Renal pelvis (tissue), 12 donors: ENCODE measurements at places on chromosomes 11 and 22. TPM values are rescaled to one million over a fixed set of nuclear protein-coding genes. Genes with fewer than 3 reads are reported as not detected.

Gene DNAL4
- 43.6 TPM for polyA plus RNA-seq

Gene CCDC73
- polyA plus RNA-seq, result 0.37 TPM

DNA sequence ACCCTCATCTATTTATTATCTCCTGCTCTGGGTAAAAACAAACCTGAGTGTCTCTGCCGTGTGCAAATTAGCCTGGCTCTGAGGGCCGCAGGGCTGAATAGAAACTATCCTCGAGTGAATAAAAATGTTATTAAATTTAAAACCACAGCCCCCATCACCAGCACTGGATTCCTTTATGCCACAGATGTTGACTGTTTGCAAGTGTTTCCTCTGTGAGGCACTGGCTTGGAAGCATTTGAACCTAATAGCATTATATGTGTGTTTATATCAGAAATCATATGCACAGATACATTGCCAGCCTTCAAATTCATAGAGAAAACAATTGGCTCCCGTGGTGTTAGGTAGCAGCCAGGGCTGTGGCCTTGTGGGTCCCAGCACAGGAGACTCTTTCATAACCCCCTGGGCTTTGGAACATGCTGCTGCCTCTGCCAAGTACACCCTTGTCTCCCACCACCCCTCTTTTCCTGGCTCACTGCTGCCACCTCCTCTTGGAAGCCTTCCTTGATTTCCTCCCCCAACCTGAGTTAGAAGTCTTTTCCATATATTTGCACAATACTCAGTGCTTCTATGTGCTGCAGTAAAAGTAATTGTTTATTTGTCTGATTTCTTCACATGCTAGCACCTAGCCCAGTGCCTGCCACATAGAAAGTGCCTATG, 294.4 kb downstream of the DDX10 start:
- no peak for DNase-seq

GRCh38 chr22:28208036-28208435, 289.0 kb upstream of the PITPNB start:
- DNase-seq, result no peak

Gene MFRP
- not detected for polyA plus RNA-seq

DNA sequence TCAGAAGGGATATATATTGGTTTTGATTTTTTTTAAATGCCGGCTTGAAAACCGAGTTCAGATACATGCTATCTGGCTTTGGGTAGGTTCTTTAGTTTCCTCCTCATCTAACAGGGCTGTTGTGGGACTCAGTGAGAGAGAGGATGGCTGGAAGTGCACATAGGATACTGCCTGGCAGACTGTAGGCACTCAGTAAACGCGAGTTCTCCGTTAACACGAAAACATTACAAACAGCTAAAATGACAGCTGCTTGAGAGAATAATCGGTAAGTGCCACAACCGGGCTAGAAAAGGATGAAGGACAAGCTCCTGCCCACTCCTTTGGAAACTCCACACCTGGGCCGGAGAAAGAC, 369 bp downstream of the XRRA1 start:
- DNase-seq, result no peak

Gene ARVCF
- polyA plus RNA-seq, result 35.2 TPM

Gene MRGPRE
- polyA plus RNA-seq, result not detected

- peak; percentile 59 for DNase-seq
Observed at GRCh38 chr11:66317723-66318599, 1.1 kb upstream of the CD248 start.

- no peak for DNase-seq
Observed at GRCh38 chr11:112858289-112859023, 102.8 kb upstream of the NCAM1 start.

Gene TEX12
- polyA plus RNA-seq, result 0.42 TPM

Gene UCP3
- 1.6 TPM for polyA plus RNA-seq

DNA sequence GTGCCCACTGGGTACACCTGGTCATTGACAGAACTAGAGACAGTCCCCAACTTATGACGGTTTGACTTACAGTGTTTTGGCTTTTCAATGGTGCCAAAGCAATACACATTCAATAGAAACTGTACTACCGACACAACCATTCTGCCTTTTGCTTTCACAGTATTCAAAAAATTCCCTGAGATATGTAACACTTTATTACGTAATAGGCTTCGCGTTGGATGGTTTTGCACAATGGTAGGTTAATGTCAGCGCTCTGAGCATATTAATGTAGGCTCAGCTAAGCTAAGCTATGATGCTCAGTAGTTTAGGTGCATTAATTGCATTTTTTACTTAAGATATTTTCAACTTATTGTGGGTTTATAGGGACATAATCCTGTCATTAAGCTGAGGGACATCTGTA, 105.1 kb upstream of the B3GAT1 start:
- no peak for DNase-seq

DNA sequence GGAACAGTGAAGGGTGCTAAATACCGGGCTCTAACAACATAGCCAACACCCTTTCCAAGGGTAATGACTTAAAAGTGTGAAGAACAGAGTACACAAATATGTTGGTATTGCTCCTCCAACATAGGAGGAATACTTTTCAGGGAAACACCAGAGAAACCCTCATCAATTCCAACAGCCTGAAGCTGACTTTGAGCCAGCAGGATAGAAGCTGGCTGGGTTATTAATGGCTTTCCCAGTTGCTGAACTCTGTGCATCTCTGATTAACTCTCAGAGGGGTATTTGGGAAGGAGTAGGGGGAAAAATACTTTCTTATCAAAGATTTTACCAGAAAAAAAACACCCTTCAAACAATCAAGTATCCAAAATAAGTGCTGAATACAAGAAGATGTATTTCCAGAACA, 95.6 kb downstream of the AMBRA1 start:
- no peak for DNase-seq

- no peak for DNase-seq
Observed at GRCh38 chr22:26781596-26781995, 124.2 kb downstream of the MIAT start.

GRCh38 chr22:46525389-46526243, 11.8 kb downstream of the CELSR1 start:
- no peak for DNase-seq

Gene GLB1L2
- polyA plus RNA-seq, result 24.5 TPM

DNA sequence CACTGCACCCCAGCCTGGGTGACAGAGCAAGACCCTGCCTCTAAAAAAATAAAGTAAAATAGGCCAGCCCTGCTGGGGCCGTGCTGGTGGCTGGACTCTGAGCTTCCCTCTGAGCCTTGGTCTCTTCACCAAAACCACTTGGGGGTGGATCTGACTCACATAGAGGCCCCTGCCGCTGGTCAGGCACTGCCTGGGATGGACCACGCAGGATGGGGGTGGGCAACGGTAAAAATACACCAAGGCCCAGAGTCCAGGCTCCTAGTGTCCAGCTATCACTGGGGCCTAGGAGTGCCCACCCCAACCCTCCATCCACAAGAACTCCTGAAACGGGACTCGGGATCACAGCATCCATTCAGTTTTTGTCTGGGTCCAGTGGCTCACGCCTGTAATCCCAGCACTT, 12.3 kb upstream of the UPK3A start:
- no peak for DNase-seq

- no peak for DNase-seq
Observed at GRCh38 chr22:26054841-26055605, 114.2 kb upstream of the SEZ6L start.

- no peak for DNase-seq
Observed at GRCh38 chr11:35927682-35928081, 16.2 kb upstream of the LDLRAD3 start.

Gene SCN4B
- polyA plus RNA-seq, result 2.5 TPM

DNA sequence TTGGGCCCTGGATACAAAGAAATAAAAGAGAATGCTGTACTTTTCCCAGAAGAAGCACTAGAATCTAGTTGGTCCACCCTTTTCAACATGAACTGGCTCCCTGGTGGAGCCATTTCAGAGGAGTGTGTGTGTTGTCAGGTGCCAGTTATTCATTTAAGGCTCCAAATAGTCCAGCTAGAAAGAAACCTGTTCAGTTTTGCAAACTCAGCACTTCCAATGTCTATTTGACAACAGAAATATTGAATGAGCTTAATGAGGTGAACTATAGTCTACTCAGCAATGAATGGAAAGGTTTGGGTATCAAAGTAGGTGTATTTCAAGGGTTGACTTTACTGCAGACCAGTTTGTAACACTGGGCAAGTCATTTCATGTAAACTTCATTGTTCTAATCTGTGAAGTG, 2.1 kb downstream of the OR8D1 start:
- no peak for DNase-seq

GRCh38 chr11:119094816-119095065, 6.9 kb downstream of the DPAGT1 start:
- peak; percentile 73 for DNase-seq

- no peak for DNase-seq
Observed at GRCh38 chr11:128938156-128938885, 4.3 kb downstream of the TP53AIP1 start.

- DNase-seq, result no peak
Observed at GRCh38 chr11:1353383-1354124, 36.2 kb upstream of the BRSK2 start.

DNA sequence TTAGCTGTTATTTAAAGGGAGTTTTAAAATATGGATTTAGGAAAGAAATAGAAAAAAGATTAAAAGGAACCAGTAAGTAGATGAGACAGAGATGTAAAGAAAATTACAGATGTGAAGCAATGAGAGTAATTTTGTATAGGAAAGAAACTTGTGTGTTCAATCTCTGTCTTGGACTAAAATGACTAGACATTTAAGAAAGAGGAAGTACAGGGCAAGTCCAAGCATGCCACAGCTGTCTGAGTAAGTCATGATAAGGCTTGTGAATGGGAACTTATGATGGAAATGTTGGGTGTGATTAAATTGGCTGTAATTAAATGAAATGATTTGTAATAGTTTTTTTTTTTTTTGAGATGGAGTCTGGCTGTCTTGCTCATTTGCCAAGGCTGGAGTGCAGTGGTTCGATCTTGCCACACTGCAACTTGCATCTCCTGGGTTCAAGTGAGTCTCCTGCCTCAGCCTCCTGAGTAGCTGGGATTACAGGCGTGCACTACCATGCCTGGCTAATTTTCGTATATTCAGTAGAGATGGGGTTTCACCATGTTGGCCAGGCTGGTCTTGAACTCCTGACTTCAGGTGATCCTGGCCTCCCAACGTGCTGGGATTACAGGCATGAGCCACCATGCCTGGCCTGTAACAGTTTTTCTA, 5.9 kb upstream of the ACY3 start:
- no peak for DNase-seq

- no peak for DNase-seq
Observed at GRCh38 chr22:39482768-39483167, 19.3 kb upstream of the MIEF1 start.

DNA sequence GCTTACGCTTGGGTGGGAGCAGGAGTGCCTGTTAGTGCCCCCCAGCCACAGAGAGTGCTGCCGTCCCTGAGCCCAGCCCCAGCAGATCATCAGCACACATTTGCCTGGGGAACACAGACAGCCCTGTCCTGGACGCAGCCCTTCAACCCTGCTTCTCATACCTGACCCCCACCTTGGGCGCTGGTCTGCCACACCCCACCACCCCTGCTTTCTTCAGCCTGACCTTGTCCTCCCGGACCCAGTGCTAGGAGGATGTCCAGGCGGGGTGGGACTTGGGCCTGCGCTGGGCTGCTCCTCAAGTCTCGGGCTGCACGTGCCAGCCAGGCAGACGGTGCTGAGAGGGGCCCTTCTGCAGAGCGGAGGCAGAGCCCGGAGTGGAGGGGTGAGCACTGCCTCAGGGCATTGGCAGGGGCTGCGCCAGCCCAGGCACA, 119.2 kb downstream of the KCNQ1OT1 start:
- no peak for DNase-seq

Gene CDC42BPG
- polyA plus RNA-seq, result 8.0 TPM

Gene KDM4E
- polyA plus RNA-seq, result 0.39 TPM

Gene IL17REL
- polyA plus RNA-seq, result not detected

Gene OR51Q1
- polyA plus RNA-seq, result not detected

Gene OR52B6
- not detected for polyA plus RNA-seq

DNA sequence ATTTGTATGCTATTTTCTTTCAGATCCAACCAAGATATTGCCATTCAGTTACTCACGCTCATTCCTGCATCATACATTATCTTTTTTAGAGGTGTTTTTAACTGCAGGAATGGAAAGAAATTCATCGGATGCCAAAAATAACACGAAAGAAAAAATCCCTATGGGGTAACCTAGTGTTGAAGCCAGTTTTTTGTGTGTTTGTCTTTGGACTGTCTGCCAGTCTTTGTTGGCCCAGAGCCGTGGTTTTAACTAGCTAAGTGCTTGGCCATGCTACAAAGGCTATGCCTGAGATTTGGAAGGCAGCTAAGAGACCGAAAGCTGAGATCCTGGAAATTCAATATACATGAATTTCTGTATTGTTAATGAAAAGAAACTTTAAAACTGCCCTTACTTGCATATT, 309.8 kb upstream of the CNTN5 start:
- no peak for DNase-seq
